ENCODE measurements at places on chromosomes 2 and 18. TPM values are rescaled to one million over a fixed set of nuclear protein-coding genes. Genes with fewer than 3 reads are reported as not detected.

GRCh38 chr2:160142472-160142871 lies 57.6 kb downstream of the ITGB6 start:
- DNase-seq, result no peak

DNA sequence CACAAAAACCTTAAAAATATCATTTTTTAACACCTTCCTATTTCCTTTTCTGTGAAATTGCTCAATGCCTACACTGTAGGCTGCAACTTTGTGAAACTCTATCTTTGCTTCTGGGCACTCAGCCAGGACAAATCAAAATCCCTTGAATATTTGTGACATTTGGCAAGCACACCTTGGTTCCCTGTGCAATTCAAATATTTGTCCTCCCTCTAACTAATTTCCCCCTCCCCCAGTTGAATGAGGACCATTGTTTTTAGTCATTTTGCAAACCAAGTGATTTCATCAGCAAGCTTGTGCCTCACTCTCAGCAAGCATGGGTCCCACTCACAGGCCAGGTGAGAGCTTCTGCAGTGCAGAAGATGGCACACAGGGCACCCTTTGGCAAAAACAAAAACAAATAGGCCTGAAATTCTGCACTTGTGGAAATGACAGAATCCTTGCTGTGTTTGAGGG lies 541.5 kb downstream of the CNTNAP5 start:
- no peak for DNase-seq

Gene LYPD1
- total RNA-seq, result 0.55 TPM

DNA sequence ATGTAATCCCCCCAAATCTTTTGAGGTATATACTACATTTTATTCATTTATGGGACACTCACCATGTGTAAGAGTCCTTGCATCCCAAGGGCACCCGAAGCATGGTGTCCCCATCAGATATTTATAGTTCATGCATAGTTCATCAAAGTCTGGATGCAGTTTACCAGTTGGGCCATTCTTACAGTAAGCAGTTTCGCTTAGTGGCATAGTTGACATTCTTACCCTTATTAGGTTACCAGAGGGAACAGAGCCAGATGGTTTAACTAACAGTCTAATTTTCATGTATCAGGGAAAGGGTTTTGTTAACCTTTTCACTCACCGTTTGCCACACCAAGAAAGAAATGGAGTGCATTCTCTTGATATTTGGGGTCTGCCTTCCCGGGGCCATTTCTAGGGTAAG lies 7.1 kb downstream of the ZNF407 start:
- DNase-seq, result no peak

Gene SETBP1
- 32.8 TPM for total RNA-seq

Gene CFC1
- not detected for total RNA-seq

Gene TUBA3D
- total RNA-seq, result 10.6 TPM

- no peak for DNase-seq
These were observed 34.1 kb downstream of the NHEJ1 start for GRCh38 chr2:219126555-219126954.

DNA sequence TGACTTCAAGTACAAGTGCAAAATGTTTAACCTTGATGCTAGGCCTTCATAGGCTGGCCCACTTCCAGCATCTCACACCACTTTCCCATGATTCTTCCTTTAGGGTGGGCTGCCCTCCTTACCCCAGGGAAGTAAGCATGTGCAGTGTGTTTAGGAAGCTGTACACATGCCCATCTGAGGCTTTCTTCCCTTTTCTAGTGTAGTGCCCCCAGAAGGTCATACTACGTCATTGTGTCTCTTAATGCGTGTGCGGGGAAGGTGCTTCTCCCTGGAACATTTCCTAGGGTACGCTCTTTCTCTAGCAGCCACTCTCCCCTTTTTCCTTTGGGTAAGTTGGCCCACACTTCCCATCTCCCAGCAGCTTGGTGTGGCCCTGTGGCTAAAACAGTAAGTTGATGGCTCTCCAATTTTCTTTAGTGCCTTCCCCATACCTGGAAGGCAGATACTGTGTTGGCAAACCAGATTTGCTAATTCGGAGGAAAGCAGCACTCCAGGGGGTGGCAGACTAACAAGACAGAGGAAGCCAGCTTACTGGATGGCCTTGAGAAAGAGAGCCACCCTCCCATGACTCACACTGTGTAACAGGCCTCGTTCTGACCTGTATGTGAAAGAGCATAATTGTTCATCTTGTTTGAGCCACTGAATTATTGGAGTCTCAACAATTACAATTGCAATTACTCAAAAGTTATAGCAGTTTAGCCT lies 1.1 kb upstream of the SULT6B1 start:
- no peak for DNase-seq

Gene UGT1A3
- not detected for total RNA-seq

GRCh38 chr2:56565143-56565542 lies 381.4 kb downstream of the CCDC85A start:
- no peak for DNase-seq

GRCh38 chr2:186187854-186188253 lies 298.2 kb upstream of the ZC3H15 start:
- DNase-seq, result no peak

Gene GKN1
- total RNA-seq, result not detected

Gene CYBRD1
- 108 TPM for total RNA-seq

DNA sequence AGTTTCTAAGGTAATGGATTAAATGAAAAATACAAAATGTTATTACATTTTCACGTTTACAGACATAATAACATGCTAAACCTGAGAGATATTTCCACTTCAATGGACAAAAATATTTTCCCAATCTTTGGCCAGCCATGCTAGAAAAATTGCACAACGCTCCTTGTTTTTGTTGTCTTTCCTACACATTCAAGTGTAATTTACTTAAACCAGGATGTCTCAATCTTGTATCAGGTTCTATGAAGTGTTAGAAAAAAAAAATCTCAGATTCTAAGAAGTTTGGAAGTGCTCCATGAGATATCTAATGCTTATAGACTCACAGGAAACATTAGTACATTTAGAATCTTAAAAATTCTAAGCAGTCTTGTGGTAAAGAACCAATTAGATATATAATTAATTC lies 141.8 kb upstream of the SLC35G4 start:
- no peak for DNase-seq

DNA sequence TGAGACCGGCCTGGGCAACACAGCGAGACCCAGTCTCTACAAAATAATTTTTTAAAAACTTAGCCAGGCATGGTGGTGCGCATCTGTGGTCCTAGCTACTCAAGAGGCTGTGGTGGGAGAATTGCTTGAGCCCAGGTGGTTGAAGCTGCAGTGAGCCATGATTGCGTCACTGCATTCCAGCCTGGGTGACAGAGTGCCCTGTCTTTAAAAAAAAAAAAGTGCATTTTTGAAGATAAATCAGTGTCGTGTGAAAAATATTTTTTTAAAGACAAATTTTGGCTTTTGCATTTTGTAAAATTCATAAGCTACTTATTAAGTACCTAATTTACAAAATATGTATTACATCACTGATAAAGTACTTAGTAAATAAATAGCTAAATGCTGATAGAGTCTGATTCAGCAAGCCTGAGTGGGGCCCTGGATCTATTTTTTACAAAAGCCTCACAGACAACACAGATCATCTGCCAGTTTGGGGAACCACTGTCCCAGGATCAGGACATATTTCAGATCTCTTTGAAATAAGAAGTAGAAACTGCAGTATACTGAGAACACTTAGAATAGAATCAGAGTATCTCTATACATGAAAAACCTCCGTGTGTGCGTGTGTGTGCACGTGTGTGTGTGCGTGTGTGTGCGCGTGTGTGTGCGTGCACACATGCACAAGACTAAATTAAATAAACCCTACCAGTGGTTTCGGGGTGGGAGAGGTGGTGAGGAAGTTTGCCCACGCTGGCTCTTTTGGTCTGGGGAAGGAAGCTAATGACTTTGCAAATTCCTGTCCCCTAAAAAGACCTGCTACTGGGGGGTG lies 61.6 kb downstream of the AAK1 start:
- DNase-seq, result no peak

Gene CHRND
- not detected for total RNA-seq

Gene AQP12A
- total RNA-seq, result not detected

- DNase-seq, result no peak
These were observed 6.2 kb upstream of the GORASP2 start for GRCh38 chr2:170922634-170923494.

- DNase-seq, result no peak
These were observed 282.8 kb downstream of the NBAS start for GRCh38 chr2:15278296-15278695.

DNA sequence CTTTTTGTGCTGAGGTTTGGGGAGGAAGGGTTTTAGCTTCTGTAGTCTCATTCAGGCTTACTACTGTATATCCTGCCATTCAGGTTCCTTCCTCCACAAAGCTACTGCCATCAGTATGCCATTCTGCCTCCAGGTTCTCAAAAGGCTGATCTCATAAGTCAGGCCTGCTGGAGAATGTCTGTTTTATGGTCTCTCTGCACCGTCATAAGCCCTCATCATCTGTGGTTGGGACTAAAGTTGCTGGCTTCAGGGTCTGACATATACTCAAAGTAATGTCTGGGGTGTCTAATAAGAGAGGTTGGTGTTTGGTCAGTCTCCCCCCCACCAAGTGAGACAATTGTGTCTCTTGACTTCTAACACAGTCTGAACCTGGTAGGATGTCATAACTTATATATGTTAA lies 36.2 kb upstream of the CCBE1 start:
- DNase-seq, result no peak

GRCh38 chr2:198441901-198442300 lies 637.5 kb downstream of the PLCL1 start:
- no peak for DNase-seq

GRCh38 chr18:24027156-24027827 lies 12.7 kb downstream of the TTC39C start:
- peak; percentile 82 for DNase-seq

DNA sequence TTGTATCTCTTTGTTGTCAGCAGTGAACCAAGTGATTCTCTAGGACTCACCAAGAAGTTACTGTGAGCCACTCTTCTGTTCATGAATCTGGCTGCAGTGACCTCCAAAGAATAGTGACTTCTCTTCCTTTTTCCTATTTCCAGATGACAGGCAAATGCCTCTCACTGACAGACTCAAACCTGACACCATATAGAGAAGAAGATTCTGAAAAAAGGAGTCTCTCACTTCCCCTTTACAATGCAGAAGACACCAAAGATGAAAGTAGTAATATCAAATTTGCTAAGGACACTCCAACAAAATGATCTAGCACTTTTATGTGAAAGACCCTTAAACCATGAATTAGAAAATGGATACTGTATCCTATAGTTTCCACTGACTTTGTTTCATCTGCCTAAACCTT lies 44.4 kb upstream of the SETBP1 start:
- DNase-seq, result no peak

Gene VWA3B
- 2.1 TPM for total RNA-seq

DNA sequence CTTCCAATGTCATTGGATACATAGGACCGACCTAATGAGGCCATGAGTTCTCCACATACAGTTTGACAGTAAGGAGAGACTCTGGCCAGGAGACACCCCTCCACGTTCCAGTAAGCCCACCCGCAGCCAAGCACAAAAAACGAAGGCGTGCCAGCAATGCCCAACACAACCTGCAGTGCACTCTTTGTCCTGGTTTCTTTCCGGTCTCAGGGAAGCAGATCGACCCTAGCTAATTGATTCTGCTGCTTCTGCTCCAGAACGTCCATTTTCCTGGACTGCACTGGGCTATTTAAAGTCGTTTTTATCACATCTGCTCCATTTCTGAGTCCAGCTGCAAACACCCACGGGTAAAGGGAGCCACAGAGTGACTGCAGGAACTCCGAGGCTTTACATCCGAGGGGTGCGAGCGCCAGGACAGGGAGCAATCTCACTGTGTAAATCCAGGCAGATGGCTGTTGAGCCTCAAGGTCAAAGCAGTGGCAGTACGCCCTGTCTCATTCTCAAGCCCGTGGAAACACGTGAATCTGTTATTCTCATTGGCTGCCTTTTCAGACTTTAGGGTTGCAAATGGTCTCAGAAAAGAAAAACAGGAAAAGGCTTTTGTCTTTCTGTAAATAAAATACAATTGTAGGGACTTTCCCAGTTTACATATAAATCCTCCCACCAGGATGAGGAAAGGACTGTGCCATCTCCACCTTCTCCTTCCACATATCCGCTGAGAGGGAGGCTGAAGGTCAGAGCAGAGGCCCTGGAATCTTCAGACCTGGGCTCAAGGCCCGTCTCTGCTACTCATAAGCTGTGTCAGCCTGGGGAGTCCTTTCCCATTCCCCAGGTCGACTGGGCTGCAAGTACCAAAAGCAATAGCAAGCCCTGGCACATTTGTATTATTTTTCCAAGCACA lies 40.7 kb downstream of the TMEM163 start:
- peak; percentile 23 for DNase-seq

Gene ATOH8
- 13.2 TPM for total RNA-seq

GRCh38 chr2:10961490-10961875 lies 49.7 kb downstream of the KCNF1 start:
- DNase-seq, result no peak

Gene CAPN14
- total RNA-seq, result 0.14 TPM

DNA sequence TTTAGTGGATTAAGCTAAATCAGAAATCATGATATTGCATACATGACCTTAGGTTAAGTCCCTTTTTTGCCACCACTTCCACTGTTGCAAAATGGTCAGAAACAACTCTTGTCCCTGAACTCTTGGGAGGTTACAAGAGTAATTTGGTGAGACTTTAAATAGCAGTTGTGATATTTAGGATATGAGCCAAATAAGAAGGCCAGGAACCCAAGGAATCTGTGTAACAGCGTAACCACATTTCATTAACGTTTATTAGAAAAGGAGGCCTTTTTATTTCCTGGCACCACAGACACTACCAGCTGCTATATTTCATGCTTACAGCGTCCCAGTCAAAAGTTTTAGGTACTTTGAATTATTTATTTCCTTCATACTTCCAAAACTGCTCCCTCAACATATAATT lies 268.0 kb downstream of the GPD2 start:
- DNase-seq, result no peak

DNA sequence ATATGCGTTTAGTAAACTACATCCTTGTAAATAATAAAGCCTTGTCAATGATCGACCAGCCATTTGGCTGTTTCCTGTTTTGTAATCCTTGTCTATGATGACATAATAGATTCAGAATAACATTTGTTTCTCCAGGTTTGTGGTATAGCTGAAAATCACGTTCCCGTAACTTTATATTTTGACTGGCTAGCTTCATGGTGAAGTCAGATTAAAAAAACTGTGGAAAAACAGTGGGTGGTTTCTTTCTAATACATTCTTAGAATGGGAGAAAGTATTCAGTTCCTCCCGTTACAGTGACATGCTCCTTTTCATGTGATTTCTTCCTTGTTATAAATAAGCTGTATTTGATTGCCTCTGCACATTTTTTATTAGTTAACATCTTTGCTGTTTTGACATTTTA lies 366.9 kb downstream of the NYAP2 start:
- no peak for DNase-seq

Gene CACNB4
- total RNA-seq, result 14.0 TPM

DNA sequence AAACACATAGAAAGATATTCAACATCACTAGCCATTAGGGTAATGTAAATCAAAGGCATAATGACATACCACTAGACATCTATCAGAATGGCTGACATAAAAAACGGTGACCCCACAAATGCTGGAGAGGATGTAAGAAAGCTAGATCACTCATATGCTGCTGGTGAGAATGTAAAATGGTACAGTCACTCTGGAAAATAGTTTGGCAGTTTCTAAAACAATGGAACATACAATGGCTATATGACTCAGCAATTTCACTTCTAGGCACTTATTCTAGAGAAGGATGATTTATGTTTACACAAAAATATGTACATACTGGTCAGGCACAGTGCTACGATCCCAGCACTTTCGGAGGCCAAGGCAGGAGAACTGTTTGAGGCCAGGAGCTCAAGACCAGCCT lies 87.3 kb downstream of the COLEC12 start:
- no peak for DNase-seq

All from uterus (tissue), 4 donors.